ENCODE measurements at places on chromosomes 6 and 20.

DNA sequence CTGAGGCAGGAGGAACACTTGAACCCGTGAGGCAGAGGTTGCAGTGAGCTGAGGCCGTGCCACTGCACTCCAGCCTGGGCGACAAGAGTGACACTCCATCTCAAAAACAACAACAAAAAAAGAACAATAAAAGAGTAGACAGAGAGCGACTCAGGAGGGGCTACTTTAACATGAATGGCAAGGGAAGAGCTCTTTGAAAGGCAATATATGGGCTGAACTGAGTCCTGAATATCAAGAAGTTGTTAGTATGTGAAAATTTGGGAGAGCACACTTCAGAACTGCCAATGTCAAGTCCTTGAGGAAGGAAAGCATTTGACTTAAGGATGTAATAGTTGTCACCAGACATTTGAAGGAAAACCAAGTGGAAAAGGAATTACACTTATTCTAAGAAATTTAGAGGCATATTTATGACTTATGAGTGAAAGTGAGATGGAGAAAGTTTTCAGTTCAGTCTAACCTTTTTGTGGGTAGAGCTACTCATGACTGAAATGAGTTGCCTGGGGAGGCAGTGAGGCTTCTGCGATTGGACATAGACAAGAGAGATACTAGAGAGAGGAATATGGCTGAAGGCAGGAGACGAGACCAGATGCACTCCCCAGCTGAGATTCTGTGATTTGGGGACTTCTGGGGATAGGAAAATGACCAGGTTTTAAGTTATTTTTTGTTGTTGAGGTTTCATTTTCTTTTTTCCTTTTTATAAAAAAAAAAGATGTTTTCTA, 48.6 kb upstream of the SLC16A10 start:
- DNase-seq = no peak

GRCh38 chr6:15398633-15399275, 152.9 kb downstream of the JARID2 start:
- DNase-seq = no peak

GRCh38 chr6:153084393-153084792, 46.7 kb downstream of the RGS17 start:
- DNase-seq = no peak

DNA sequence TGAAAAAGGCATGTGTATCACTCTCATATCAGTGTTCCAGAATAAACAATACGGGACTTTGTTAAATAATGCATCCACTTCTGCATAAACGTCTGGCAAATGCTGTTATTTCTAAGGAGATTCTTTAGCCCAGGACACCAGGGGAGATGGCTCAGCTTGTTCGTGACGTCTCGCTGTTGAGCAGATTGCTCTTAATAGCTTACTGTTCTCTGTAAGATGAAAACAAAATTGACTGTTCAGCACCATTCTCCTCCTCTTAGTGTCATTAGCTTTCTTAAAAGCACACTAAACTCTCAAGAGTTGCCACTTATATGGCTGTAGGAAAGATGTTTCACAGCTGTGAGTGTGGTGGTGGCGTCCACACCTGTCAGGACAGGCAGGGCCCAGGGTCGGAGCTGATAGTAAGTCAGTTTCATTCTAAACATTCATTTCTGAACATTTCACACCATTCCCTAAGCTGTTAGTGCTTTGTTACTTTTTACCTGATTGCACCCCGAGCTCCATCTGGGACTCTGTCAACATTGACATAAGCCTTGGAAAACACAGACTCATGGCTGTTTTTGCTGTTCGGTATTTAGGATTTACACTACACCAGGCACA, 132.1 kb downstream of the ZDHHC14 start:
- DNase-seq = no peak

DNA sequence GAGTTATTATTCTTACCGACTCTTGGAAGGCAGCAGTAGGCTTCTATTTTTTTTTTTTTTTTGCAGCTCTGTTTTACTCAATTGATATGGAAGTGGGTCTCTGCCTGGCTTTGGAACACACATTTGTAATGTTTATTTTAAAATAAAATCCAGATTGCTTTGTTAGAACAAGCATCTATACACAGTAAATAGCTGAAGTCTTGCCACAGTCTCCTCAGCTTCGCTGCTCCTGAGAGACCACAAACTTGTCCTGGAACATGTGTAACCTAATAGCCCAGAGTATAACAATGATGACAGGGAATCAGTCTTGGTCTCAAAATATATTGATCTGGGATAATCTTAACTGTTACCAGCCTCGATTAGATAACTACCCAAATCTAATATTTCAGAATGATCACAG, 299.8 kb upstream of the NOX3 start:
- no peak for DNase-seq

- DNase-seq = peak; percentile 14
Measured at GRCh38 chr6:168370310-168370991, 50.9 kb upstream of the DACT2 start.

GRCh38 chr20:44803383-44803941, 6.9 kb downstream of the RIMS4 start:
- no peak for DNase-seq

- no peak for DNase-seq
Measured at GRCh38 chr20:9496155-9496554, 18.2 kb upstream of the LAMP5 start.

DNA sequence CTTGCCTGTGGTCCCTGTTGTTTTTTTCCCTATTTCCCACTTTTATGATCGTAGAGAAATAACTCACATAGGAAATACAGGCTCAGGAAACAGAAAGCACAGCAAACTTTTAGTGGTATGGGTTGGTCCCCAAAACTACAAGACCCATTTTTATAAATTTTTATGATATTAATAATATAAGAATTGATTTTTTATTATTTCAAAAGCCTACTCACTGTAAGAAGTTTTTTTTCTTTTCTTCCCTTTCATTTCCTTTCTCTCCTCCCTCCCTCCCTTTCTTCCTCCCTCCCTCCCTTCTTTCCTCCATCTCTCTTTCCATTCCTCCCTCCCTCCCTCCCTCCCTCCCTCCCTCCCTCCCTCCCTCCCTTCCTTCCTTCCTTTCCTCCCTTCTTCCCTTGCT, 141.5 kb downstream of the ZDHHC14 start:
- no peak for DNase-seq

GRCh38 chr6:134951494-134952263, 1.8 kb upstream of the ALDH8A1 start:
- DNase-seq = no peak

- DNase-seq = no peak
Measured at GRCh38 chr6:81998432-81998831, 246.0 kb upstream of the TENT5A start.

DNA sequence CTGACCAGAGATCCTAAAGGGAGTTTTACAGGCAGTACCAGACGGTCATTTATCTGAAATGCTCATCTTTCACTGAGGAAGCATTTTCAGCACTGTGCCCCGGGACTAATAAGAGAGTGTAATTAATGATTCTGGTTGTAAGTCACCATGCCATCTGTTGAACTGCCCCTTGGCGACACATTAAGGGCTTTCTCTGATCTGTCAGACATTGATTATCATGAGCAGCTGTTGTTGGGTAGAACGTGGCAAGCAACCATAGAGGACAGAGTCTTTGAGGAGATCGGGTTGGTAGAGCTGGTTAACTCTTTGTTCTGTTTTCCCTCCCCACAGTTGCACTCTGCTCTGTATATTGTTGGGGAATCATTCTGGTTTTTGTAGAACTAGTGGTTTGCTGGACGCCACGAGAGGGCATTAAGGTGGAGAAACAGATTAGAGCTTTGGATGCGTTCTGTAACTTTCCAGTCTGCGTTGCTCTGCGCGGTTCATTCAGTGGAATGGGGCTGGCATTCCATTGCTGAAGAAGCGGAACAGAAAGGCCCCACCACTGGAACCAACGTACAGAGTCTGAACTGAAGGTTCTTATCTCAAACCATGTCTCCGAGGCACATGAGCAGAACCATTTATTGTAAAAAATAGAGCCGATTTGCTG, 34.3 kb downstream of the RPRD1B start:
- DNase-seq = no peak

DNA sequence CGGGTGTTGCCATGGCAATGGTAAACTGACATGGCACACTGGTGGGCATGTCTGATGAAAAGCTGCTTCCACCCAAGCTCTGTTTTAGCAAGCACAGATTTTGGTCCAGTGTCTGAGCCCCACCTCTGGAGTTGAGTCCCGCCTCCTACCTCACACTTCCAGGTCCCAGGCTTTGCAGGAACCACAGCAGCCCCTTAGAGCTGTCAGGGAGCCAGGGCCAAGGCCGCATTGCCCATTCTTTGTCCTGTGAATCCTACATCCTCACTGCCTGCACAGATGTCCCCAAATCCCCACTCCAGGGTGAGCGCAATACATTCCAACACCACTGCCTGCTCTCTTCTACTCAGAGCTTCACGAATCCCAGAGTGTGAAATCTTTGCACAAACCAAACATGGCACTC, 292.2 kb downstream of the PREX1 start:
- no peak for DNase-seq

- DNase-seq = peak; percentile 62
Measured at GRCh38 chr6:11324453-11325015, 92.1 kb upstream of the NEDD9 start.

- DNase-seq = peak; percentile 25
Measured at GRCh38 chr6:135880066-135880972, 28.8 kb downstream of the PDE7B start.

- DNase-seq = no peak
Measured at GRCh38 chr20:25273046-25273445, 25.2 kb downstream of the PYGB start.

Data from stimulated activated naive CD4-positive, alpha-beta T cell treated with Interleukin-2 at 50 U/mL for 16 hours (primary cell).